Stimulated activated CD4-positive, alpha-beta T cell treated with anti-CD3 and anti-CD28 coated beads, TNF-alpha, amount 100 ng/mL, for 48 hours (primary cell): ENCODE measurements at places on chromosomes 3 and 15.

- no peak for DNase-seq
Measured at GRCh38 chr15:66882251-66883020, 180.4 kb downstream of the SMAD6 start.

GRCh38 chr3:11624704-11625375 lies 18.9 kb downstream of the VGLL4 start:
- DNase-seq: no peak

DNA sequence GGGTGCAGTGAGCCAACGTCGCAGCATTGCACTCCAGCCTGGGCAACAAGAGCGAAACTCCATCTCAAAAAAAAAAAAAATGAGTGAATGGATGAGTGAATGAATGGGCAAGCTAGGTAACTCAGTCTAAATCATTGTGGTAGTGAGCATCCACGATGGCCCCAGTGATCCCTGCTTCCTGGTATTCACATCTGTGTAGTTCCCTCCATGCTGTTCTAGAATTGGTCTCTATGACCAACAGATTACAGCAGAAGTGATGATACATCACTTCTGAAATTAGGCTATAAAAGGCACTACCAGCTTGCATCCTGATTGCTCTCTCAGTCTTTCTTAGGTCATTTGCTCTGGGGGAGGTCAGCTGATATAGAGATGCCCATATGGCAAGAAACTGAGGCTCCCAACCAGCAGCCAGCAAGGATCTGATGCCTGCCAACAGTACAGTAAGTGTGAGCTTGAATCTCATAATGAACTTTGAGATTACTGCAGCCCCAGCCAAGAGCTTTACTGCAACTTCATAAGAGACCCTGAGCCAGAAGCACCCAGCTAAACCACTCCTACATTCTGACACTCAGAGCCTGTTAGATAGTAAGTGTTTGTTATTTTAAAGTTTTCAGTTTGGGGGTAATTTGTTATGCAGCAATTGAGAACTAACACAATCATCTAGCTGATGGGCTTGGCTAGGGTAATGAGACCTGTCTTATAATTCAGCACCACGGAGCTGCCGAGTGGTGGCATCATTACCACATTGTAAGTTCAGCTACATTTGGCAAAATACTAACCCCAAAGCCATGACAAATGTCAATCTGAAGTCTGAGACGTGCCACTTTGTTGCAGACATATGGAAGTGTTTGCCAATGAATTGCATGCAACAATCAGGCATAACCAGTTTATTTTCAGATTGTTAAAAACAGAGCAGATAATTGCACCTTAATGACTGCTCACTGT lies 53.0 kb downstream of the KLHL6 start:
- DNase-seq: no peak

GRCh38 chr15:36251450-36251849 lies 328.0 kb upstream of the CDIN1 start:
- no peak for DNase-seq

GRCh38 chr15:83318861-83319415 lies 34.5 kb upstream of the BNC1 start:
- no peak for DNase-seq

DNA sequence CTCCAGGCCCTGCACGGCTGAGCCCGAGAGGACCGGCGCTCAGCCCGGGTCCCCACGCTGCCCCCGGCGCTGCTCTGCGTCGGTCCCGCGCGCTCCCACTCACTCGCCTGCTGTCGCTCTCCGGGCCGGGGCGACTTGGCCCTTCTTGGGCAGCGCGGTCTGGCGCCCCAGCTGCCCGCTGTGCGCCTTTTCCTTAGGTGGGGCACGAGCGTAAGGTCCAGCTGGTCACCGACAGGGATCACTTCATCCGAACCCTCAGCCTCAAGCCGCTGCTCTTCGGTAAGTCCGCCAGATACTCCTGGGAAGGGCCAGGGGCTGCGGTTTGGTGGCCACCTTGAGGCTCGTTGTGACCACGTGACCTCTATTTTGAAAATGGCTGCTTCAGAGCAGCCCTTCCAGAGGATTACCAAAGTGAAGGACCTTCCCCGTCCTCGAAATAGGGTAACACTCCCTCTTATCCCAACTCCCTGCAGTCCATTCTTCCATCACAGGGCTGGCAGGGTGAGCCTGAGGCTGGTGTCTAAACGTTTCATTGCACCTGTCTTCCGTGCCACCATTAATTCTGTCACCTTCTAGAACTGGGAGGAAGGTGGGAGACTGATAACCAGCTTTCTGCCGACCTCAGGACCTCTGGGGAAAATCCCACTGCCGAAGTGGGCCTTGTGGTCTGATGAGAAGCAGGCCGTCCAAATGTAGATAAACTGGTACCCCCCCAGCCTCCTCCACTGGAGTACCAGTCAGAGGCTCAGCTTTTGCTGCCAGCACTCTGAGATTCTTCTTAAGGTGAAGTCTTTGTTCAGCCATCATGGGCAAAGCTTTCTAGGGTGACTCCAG lies 812 bp downstream of the P4HTM start:
- DNase-seq: no peak
